ENCODE measurements at places on chromosomes 13 and 19. TPM values are rescaled to one million over a fixed set of nuclear protein-coding genes. Genes with fewer than 3 reads are reported as not detected.

GRCh38 chr19:57905258-57905657, 11.1 kb downstream of the ZNF417 start:
- H3K27ac ChIP-seq: no peak overlapping the region
- H3K27me3 ChIP-seq: no peaks in the 10 kb centered on the region
- no peak for DNase-seq
- no peaks in the 10 kb centered on the region for H3K4me1 ChIP-seq

GRCh38 chr13:49441846-49442245, 2.0 kb downstream of the CAB39L start:
- DNase-seq: no peak
- H3K27ac ChIP-seq: no peak overlapping the region
- no peak overlapping the region for H3K4me3 ChIP-seq
- no peaks in the 10 kb centered on the region for H3K4me1 ChIP-seq
- H3K36me3 ChIP-seq: no peaks in the 10 kb centered on the region

- DNase-seq: no peak
- peaks cover 47% of the 10 kb centered on the region for H3K4me1 ChIP-seq
- H3K27ac ChIP-seq: peak overlapping the region; percentile 84
- peaks cover 71% of the 10 kb centered on the region for H3K36me3 ChIP-seq
- H3K27me3 ChIP-seq: no peaks in the 10 kb centered on the region
These were observed 40.8 kb downstream of the ZSWIM4 start for GRCh38 chr19:13835791-13836723.

The PSG11 gene
- 0.08 TPM for polyA plus RNA-seq

The OVOL3 gene
- polyA plus RNA-seq: not detected

DNA sequence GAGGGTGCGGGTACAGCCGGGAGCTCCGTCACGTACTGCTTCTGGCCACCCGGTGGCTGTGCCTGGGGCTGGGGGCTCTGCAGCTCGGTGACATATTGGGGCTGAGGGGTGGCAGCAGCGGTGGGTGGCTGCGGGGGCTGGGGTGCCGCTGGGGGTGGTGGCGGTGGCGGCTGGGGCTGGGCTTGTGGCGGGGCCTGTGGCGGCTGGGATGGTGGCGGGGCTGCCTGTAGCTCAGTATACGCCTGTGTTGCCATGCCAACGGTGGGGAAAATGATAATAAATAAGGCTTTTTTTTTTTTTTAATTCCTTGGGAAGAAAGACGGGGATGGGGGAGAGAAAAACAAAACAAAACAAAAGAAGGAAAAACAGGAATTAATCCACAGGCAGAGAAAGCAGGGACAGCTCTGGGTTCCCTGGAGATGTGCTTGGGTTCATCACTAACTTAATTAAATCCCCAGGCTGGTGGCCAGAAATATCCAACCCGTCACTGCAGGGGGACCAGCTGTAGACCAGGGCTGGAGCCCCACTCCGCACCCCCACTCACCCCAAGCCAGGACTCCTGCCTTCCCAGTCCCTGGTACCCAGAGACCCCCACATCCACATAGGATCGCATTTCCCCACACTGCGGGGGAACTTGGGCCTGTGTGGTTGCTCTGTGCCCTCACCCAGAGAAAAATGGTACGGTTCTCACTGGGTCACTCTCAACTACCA, 12.4 kb downstream of the RFX1 start:
- H3K27me3 ChIP-seq: no peaks in the 10 kb centered on the region
- no peak overlapping the region for H3K4me3 ChIP-seq
- DNase-seq: peak; percentile 89
- peak overlapping the region; percentile 82 for H3K27ac ChIP-seq
- peaks cover 3% of the 10 kb centered on the region for H3K36me3 ChIP-seq
- no peaks in the 10 kb centered on the region for H3K4me1 ChIP-seq

DNA sequence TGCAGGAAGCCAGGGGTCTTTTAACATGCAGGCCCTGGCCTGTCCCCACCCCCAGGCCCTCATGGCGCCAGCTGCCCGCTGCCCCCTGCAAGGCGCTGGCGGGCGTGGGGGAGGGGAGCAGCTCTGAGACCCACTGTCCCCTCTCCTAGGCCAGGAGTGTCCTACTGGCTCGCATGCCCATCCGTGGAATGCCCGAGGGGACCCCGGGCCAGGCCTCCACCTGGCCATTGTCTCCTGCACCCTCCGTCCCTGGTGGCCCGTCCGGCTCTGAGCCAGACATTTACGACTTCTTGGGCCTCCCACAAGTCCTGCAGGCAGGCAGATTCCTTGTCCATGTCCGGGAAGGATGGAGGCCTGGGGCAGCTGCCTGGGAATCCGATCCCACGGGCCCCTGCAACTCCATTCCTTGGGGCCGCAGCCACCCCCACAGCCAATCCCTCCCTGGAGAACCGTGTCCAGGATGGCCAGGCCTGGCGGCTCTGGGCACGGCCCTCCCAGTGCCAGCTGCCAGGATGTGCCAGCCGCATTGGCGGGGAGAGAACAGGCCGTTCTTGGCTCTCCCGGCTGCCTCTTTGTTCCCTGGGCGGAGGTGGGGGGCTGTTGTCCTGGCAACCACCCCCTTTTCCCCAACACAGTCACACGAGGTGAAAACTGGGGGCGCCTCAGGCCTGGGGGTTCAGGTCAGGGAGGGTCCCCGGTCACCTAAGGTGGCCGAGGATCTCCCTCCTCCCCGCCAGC, 10.5 kb upstream of the PLIN3 start:
- H3K27ac ChIP-seq: no peak overlapping the region
- H3K36me3 ChIP-seq: no peaks in the 10 kb centered on the region
- no peaks in the 10 kb centered on the region for H3K27me3 ChIP-seq
- peak; percentile 57 for DNase-seq

The SLITRK6 gene
- 5.2 TPM for polyA plus RNA-seq

- H3K27ac ChIP-seq: peak overlapping the region; percentile 44
- peaks cover 41% of the 10 kb centered on the region for H3K4me1 ChIP-seq
- H3K36me3 ChIP-seq: peaks cover 14% of the 10 kb centered on the region
- no peaks in the 10 kb centered on the region for H3K27me3 ChIP-seq
- no peak for DNase-seq
These were observed 67.1 kb downstream of the KDM4B start for GRCh38 chr19:5035793-5036697.

GRCh38 chr19:2084993-2085720, 11.0 kb downstream of the MOB3A start:
- H3K4me3 ChIP-seq: no peak overlapping the region
- peaks cover 14% of the 10 kb centered on the region for H3K4me1 ChIP-seq
- H3K36me3 ChIP-seq: peaks cover 6% of the 10 kb centered on the region
- DNase-seq: peak; percentile 20
- no peaks in the 10 kb centered on the region for H3K27me3 ChIP-seq
- no peak overlapping the region for H3K27ac ChIP-seq

DNA sequence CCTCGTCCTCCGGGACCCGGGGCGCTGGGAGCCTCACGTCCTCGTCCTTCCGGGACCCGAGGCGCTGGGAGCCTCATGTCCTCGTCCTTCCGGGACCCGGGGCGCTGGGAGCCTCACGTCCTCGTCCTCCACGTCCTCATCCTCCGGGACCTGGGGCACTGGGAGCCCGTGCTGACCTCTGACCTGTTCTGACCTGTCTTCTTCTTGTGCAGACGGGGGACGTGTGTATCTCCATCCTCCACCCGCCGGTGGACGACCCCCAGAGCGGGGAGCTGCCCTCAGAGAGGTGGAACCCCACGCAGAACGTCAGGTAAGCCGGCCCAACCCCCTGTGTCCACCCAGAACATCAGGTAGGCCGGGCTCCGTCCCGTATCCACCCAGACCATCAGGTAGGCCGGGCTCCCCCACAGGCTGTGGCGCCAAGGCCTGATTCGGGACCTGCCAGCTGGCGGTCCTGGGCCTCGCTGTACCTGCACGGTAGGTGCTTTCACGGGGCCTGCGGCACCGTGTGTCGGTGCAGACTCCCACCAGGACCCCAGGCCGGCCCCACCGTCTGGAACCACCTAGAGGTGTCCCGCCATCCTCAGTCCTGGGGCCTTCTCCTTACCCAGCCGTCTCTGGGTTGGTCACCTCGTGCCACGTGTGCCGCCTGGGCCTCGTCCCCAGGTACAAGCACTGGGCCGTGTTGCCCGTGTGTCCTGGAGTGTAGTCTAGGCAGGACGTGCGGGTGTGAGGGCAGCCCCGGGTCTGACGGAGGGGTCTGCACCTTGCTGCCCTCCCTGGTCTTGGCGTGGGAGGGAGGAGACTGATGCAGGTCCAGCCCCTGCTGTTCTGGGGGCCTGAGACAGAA, 4.7 kb downstream of the CDC34 start:
- H3K27me3 ChIP-seq: no peaks in the 10 kb centered on the region
- H3K4me3 ChIP-seq: no peak overlapping the region
- H3K27ac ChIP-seq: no peak overlapping the region
- peaks cover 34% of the 10 kb centered on the region for H3K36me3 ChIP-seq

DNA sequence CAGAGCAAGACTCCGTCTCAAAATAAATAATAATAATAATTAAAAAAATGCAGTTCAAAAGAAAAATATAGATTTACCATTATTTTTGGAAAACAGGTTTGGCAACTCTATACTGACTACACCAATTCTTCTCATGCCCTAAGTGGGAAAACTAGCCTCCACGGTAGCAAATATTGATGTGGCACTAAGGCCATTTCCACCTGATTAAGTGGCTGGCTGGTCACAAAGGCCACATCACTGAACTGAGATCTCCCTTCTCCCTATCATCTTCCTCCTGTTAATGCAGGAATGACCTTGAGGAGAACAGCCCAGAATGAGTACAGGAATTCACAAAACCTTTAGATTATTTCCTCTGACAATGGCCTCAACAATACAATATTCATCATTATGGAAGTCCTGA, 18.6 kb downstream of the ZNF814 start:
- no peak for DNase-seq
- H3K4me3 ChIP-seq: no peak overlapping the region

Data from SK-N-SH (cell line).